ENCODE measurements at places on chromosomes 16 and 17. TPM values are rescaled to one million over a fixed set of nuclear protein-coding genes. Genes with fewer than 3 reads are reported as not detected.

ACSM2A gene
- total RNA-seq: 0.13 TPM

RHBDL1 gene
- 0.25 TPM for total RNA-seq

HEATR3 gene
- total RNA-seq: 26.2 TPM

DHX58 gene
- 3.5 TPM for total RNA-seq

ARHGAP23 gene
- 43.1 TPM for total RNA-seq

TP53TG3F gene
- total RNA-seq: not detected

TTLL6 gene
- under 0.01 TPM for total RNA-seq

ZNHIT3 gene
- 22.9 TPM for total RNA-seq

DNA sequence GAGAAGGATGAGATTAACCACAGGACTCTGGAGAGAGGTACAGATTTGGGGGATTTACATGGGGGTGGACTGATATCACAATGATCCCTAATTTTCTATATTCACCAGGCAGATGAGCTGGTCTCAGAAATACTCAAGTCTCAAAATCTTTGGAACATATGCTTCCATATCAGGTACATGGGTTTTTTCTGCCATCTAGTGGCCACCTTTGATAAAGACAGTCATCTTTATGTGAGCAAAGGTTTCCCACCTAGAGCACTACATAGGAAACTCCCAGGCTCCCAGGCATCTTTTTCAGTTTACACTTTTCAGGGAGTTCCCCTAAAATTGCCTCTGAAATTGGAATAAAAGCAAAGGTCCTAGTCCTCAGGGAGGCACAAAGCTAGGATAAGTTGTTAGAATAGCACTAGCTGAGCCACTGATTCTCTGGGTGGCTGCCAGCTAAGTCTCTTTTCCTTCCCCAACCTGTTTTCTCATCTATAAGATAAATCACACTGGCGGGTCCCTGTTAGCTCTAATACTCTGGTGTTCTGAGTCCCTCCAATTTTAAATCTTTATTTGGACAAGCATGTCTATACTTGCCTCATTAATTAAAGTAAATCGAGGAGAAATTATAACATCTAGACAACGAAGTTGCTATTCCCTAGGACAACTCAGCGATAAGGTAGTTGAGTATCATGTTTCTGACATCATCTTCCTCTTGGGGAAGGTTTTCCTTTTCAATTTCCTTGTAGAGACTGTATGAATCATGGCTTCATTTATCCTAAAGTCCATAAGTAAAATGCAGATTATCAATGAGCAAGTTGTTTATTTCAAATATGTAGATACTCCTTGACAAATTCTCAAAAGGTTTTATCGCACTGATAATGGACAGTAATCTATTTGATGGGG, 19.0 kb upstream of the MON1B start:
- DNase-seq: peak; percentile 73

- DNase-seq: no peak
Observed at GRCh38 chr17:63601439-63602371, 1.0 kb downstream of the TACO1 start.

DNA sequence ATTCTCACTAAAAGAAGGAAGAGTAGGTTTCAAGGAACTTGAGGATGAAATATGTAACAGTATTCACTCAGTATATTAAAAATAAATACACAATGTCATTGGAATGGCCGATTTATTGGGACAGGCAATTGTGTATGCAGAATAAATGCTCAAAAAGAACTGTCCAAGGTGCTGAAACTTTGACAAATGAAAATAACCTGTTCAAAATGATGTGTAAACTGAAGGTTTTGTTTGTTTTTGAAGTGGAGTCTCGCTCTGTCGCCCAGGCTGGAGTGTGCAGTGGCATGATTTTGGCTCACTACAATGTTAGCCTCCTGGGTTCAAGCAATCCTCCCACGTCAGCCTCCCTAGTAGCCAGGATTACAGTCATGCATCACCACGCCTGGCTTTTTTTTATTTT, 318.7 kb upstream of the RBFOX1 start:
- DNase-seq: no peak

GRCh38 chr16:9843424-9844018, 338.7 kb downstream of the GRIN2A start:
- no peak for DNase-seq

DNA sequence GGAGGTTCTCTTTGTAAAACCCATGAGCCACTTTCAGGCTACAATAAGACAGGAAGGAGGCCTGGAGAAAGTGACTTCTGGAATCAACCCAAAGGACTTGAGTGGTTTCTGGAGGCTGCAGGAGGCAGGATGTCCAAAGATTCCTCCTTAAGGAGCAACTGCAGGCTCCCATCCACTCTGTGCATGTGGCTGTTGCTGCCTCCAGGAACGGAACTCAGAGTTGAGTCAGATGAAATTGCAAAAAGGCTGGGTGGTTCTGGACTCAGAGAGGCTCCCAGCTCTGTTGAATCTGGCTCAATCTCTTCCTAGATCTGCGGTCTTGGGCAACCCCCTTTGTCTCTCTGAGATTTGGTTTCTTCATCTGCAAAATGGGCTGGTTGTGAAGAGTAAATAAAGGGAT, 197.1 kb downstream of the SHISA9 start:
- no peak for DNase-seq

DNA sequence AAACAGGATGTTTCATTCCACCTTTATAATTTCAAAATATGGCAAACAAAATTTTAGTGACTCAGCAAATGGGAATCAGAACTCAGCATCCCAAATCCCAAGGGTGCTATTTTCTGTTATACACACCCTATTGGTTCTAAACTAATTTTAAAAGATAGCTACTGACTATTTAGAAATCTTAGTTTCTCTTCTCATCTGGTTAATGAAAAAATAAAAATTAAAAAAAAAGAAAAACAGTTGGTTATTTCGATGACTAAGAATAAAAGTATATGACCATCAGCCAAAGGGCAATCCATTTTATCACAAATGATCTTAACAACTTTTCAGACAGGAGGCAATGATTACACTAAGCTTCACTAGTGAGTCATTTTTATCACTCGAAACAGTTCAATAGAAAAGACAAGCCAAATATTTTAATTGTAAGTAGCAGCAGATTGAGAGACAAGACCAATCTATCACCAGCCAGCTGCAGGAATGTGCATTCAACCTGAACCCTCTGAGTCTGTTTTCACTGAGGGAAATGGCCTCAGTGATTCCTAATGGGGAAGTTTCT, 15.2 kb downstream of the PHLPP2 start:
- DNase-seq: peak; percentile 52

GRCh38 chr16:72561-73548, at the start of gene RHBDF1:
RHBDF1 (minus strand) TSS chr16:72631; CDS start chr16:65015, 7,616 bp downstream.
- DNase-seq: no peak

DNA sequence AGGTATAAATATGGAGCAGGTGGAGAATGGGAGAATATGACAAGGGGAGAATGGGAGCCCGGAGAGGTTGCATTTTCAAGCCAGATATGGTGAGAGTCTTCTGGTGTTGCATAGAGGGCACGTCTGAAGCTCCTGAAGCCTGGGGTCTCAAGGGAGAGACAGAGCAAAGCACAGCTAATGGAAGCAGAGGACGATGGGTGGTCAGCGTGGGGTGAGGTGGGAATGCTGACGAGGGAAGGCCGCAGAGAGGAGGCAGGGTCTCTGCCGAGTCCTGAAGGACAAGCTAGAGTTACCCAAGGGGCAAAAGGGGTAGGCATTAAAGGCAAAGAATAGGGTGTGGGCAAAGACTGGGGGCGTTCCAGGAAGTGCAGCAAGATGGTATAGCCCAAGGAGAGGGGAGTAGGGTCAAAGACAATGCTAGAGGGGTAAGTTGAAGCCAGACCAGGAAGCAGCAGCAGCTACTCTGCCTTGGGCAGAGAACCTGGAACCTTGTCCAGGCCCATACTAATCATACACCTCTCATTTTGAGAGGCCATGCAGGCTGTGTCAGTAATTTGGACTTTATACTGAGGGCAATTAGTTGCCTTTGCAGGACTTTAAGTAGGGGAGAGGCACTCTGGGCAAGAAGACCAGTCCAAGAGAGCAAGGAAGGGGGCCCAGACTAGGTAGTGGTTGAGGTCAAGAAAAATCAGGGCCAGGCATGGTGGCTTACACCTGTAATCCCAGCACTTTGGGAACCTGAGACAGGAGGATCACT, 2.7 kb downstream of the OTOP3 start:
- DNase-seq: no peak

- DNase-seq: peak; percentile 2
Observed at GRCh38 chr17:13601776-13602551, at the start of gene HS3ST3A1. HS3ST3A1 (minus strand) TSS chr17:13601929; CDS start chr17:13601129, 800 bp downstream.

GRCh38 chr17:53837131-53837530, 14.4 kb downstream of the KIF2B start:
- DNase-seq: no peak

DNA sequence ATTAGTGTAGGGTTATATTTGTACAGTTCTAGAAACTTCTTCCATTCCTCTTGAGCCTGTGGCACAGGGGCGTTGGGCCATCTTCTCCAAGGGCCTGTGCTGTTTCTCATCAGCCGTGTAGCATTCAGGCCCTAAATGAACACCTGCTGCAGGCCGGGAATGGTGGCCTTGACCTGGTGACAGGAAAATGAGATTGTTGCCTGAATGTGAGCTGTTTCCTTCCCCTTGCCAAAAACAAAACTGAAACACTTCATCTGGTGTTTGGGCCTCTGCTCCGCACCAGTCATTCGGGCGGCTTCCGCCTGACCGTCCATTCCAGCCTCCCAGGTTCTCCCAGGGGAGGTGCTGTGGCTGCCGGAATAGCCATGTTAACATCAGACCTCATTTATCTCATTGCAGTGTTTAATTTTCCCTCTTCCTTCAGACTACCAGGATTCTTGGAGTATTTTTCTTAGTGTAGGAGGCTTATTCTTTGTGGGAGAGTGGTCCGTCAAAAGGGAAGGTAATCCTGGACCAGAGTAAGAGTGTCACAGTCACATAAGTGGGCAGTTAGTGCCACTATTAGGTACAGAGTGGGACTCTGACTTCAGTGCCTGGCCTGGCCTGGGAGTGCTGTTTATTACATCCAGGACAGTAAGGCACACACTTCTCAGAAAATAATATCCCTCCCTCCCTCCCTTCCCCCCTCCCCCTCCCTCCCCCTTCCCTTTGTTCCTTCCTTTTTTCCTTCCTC, 61.9 kb downstream of the WWP2 start:
- DNase-seq: peak; percentile 78

DNA sequence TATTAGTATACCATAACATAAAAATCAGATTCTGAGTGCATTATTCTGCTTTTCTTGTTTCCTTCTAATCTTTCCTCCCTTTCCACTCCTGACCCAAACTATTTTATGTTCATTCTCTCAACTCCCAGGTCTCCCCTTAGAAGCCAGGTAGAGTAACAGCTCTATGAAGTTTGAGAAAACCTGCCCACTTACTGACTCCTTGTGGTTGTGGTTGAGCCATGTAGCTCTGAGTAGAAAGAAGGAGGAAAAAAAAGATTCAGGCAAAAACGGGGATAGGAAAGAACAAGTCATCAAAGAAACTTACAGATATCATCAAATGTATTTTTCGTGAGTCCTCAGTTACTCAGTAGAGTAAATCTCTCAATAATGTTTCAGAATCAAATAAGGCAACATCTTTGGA, 216.7 kb downstream of the PMP22 start:
- no peak for DNase-seq

- no peak for DNase-seq
Observed at GRCh38 chr17:45963283-45963682, 35.8 kb upstream of the STH start.

DNA sequence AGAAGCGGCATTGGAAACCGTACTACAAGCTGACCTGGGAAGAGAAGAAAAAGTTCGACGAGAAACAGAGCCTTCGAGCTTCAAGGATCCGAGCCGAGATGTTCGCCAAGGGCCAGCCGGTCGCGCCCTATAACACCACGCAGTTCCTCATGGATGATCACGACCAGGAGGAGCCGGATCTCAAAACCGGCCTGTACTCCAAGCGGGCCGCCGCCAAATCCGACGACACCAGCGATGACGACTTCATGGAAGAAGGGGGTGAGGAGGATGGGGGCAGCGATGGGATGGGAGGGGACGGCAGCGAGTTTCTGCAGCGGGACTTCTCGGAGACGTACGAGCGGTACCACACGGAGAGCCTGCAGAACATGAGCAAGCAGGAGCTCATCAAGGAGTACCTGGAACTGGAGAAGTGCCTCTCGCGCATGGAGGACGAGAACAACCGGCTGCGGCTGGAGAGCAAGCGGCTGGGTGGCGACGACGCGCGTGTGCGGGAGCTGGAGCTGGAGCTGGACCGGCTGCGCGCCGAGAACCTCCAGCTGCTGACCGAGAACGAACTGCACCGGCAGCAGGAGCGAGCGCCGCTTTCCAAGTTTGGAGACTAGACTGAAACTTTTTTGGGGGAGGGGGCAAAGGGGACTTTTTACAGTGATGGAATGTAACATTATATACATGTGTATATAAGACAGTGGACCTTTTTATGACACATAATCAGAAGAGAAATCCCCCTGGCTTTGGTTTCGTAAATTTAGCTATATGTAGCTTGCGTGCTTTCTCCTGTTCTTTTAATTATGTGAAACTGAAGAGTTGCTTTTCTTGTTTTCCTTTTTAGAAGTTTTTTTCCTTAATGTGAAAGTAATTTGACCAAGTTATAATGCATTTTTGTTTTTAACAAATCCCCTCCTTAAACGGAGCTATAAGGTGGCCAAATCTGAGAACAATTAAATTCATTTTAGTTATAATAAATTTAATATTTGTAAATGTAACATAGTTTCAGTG, 1.7 kb downstream of the HEXIM1 start:
- no peak for DNase-seq

DNA sequence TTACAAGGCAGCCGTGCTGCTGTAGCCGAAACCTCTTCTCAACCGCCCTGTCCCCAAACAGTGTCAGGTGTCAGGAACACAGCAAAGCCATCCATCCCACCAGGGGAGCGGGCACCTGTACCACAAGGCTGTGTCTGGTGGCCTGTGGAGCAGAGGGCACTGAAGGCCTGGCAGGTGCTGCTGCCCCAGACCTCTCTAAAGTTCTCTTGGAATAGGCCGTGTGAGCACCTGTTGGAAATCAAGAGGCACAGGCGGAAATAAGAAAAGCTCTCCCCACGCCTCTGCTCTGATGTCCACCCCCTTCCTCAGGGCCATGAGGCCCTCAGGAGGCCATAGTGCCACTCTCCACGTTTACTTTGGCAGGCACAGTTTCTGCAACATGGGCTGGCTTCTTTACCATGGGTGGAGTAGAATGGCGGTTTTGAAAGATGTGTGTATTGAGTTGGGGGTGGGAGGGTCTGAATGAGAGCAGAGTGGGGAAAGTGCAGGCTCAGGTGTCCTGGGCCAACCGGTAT, 99.9 kb upstream of the ZNF750 start:
- no peak for DNase-seq

DNA sequence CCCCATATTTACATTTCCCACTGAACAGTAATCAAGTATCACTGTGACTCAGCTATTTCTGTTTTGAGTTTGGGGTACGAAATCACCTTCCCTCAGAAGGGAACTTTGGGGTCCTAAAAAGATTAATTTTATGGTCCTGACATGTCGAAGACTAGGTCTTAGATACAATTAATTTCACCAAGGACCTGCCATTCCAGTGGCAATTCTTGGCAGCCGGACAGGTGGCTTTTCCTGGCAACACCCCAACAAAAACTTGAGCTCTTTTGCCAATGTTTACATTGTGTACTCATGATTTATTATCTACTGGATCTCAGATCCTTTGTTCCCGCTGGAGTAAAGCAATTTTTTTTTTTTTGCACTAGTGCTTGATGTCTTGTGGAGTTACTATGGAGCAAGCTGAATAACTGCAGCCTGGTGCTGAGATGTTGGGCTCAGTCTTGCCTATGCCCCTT, 14.4 kb downstream of the SLFN5 start:
- DNase-seq: peak; percentile 91

- no peak for DNase-seq
Observed at GRCh38 chr16:75945916-75946457, 219.7 kb upstream of the CPHXL start.
